ENCODE measurements at places on chromosomes 3 and 15. TPM values are rescaled to one million over a fixed set of nuclear protein-coding genes. Genes with fewer than 3 reads are reported as not detected.

Gene RUVBL1
- total RNA-seq = 37.2 TPM

Gene SRGAP3
- total RNA-seq = 5.5 TPM

Gene PLSCR4
- not detected for total RNA-seq

Gene ZKSCAN7
- total RNA-seq = 5.3 TPM

Gene SEMA6D
- total RNA-seq = not detected

Gene KCNMB2
- not detected for total RNA-seq

Gene P2RY1
- total RNA-seq = 0.28 TPM

Gene NEK10
- 0.67 TPM for total RNA-seq

Gene NME9
- 0.57 TPM for total RNA-seq

Gene PPP2R3A
- total RNA-seq = 0.23 TPM

Gene IL17RE
- total RNA-seq = 0.94 TPM

Gene TNNC1
- total RNA-seq = 3.2 TPM

Gene PDZRN3
- total RNA-seq = not detected

Gene WDR93
- total RNA-seq = not detected

Gene KY
- total RNA-seq = not detected

Gene ENTPD3
- total RNA-seq = not detected

Gene MB21D2
- 5.3 TPM for total RNA-seq

Gene SCN11A
- total RNA-seq = 0.11 TPM

Gene ERC2
- total RNA-seq = not detected

Gene HHATL
- not detected for total RNA-seq

Gene CAMK2N2
- not detected for total RNA-seq

Gene CHRNA7
- total RNA-seq = 0.43 TPM

Gene CELF6
- 1.7 TPM for total RNA-seq

Gene IQCF5
- not detected for total RNA-seq

Gene GXYLT2
- not detected for total RNA-seq

Gene STAC
- not detected for total RNA-seq

Gene TBC1D2B
- 125 TPM for total RNA-seq

Gene EOMES
- total RNA-seq = 35.5 TPM

Gene CNTN4
- not detected for total RNA-seq

Gene ANKRD34C
- not detected for total RNA-seq

Gene CIB2
- 1.5 TPM for total RNA-seq

All from activated naive CD8-positive, alpha-beta T cell treated with anti-CD3 and anti-CD28 coated beads, Interleukin-2, amount 10 ng/mL, durations not matched to agents 7 days and 5 days (primary cell).